ENCODE measurements at places on chromosomes 1 and 21. TPM values are rescaled to one million over a fixed set of nuclear protein-coding genes. Genes with fewer than 3 reads are reported as not detected.

GRCh38 chr1:193519922-193520321 lies 333.5 kb upstream of the B3GALT2 start:
- H3K27ac ChIP-seq: no peak overlapping the region
- no peaks in the 10 kb centered on the region for H3K36me3 ChIP-seq
- no peaks in the 10 kb centered on the region for H3K4me1 ChIP-seq
- no peak for DNase-seq
- no peaks in the 10 kb centered on the region for H3K27me3 ChIP-seq

- peaks cover 10% of the 10 kb centered on the region for H3K4me1 ChIP-seq
- DNase-seq: peak; percentile 48
- H3K36me3 ChIP-seq: peaks cover 30% of the 10 kb centered on the region
Observed at GRCh38 chr1:24849672-24850295, 80.3 kb downstream of the RUNX3 start.

- no peak overlapping the region for H3K4me3 ChIP-seq
Observed at GRCh38 chr21:42799516-42799915, 79.8 kb downstream of the WDR4 start.

- peaks cover 28% of the 10 kb centered on the region for H3K4me1 ChIP-seq
- no peaks in the 10 kb centered on the region for H3K27me3 ChIP-seq
- peak overlapping the region; percentile 96 for H3K27ac ChIP-seq
- no peak overlapping the region for H3K4me3 ChIP-seq
Observed at GRCh38 chr1:170460414-170461155, 71.4 kb upstream of the GORAB start.

DNA sequence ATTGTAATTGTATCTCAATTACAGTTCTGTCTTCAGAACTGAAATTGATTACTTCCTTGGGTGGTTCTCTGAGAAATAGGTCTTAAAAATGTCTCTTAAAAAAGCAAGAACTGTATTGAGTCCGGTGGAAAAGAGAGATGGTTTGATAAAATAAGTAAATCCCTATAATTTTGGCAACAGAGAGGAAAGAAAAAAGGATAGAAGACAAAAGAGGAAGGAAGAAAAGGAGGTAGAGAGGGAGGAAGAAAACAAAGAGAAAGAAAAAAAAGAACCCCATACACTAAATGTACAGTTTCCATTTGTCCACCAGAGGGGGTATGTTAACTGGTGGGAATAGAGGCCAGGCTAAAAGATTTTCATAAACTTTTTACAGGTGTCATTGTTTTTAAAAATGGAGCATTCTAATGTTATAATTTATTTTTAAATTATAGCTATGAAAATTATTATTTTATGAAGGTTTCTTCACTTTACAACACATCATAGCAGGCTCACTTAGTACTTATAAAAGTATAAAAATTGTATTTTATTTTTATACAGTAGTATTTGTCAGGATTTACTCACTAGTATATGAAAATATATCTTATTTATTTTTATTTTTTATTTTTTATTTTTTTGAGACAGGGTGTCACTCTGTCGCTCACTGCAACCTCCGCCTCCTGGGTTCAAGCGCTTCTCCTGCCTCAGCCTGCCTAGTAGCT lies 2.1 kb upstream of the UBE2T start:
- H3K27me3 ChIP-seq: no peaks in the 10 kb centered on the region
- no peak overlapping the region for H3K27ac ChIP-seq
- H3K36me3 ChIP-seq: no peaks in the 10 kb centered on the region
- H3K4me3 ChIP-seq: 0 out of 2 replicates have a peak overlapping the region, but pooled peaks have one; percentile 27
- peaks cover 4% of the 10 kb centered on the region for H3K4me1 ChIP-seq
- peak; percentile 73 for DNase-seq

Gene TSPAN2
- total RNA-seq: 9.0 TPM

DNA sequence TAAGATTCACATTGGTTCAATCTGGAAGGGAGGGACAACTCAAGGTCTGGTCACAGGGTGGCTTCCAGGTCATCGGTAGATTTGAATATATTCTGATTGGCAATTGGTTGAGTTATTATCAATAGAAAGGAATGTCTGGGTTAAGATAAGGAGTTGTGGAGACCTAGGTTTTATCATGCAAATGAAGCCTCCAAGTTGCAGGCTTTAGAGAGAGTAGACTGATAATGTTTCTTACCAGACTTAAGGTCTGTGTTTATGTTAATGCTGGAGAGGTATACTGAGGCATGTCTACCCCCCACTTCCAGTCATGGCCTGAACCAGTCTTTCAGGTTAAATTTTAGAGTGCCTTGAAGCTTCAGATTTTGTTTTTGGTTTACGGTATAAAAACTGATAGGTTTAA lies 29.7 kb downstream of the USP25 start:
- no peaks in the 10 kb centered on the region for H3K36me3 ChIP-seq
- no peak overlapping the region for H3K4me3 ChIP-seq
- no peak overlapping the region for H3K27ac ChIP-seq
- DNase-seq: no peak

GRCh38 chr1:35426097-35426586 lies 131.1 kb downstream of the KIAA0319L start:
- H3K27me3 ChIP-seq: no peaks in the 10 kb centered on the region
- DNase-seq: no peak
- H3K27ac ChIP-seq: no peak overlapping the region
- no peaks in the 10 kb centered on the region for H3K4me1 ChIP-seq
- peaks cover 16% of the 10 kb centered on the region for H3K36me3 ChIP-seq

- H3K4me3 ChIP-seq: no peak overlapping the region
- H3K27me3 ChIP-seq: no peaks in the 10 kb centered on the region
- peaks cover 15% of the 10 kb centered on the region for H3K36me3 ChIP-seq
- no peak overlapping the region for H3K27ac ChIP-seq
- DNase-seq: no peak
Observed at GRCh38 chr21:43757601-43758000, 18.5 kb downstream of the CSTB start.

DNA sequence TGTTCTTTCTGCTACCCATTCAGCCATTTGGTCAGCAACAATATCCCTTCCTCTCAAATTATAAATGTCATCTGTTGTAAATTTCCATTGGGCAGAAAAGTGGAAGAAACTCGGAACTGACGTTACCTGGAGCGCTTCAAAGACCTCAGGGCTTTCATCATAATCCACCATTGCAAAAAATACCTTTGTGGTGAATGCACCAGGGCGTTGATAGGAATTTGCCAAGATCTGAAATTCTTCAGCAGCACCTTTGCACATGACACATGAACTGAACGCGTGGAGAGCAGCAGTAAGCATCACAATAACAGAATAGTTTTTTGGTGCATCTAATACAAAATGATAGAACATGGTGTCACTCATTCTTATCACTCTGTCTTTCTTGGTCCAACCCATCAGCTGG lies 3.1 kb upstream of the TEKT2 start:
- no peak overlapping the region for H3K27ac ChIP-seq
- peak; percentile 34 for DNase-seq
- peaks cover 11% of the 10 kb centered on the region for H3K4me1 ChIP-seq
- H3K4me3 ChIP-seq: 0 out of 2 replicates have a peak overlapping the region, but pooled peaks have one; percentile 8
